ENCODE measurements at places on chromosomes 16 and 17.

- no peak for DNase-seq
Observed at GRCh38 chr17:12911239-12911638, 106.6 kb downstream of the ELAC2 start.

DNA sequence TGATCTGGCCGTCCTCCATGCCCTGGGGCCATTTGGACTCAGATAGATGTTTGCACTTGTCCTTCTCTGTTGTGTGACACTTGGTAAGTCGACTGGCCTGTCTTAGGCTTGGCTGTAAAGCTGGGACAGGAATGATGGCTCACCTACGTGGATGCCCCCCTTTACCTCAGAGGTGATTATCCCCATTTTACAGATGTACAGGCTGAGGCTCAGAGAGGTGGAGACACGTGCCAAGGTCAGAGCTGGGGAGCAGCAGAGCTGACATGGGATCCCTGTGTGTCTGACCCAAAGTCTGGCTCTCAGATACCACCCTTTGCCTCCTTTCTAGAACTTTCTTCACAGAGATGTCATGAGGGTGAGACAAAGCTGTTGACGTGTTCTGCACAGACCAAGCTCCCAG is 71.3 kb upstream of the CIBAR2 start:
- DNase-seq = no peak

DNA sequence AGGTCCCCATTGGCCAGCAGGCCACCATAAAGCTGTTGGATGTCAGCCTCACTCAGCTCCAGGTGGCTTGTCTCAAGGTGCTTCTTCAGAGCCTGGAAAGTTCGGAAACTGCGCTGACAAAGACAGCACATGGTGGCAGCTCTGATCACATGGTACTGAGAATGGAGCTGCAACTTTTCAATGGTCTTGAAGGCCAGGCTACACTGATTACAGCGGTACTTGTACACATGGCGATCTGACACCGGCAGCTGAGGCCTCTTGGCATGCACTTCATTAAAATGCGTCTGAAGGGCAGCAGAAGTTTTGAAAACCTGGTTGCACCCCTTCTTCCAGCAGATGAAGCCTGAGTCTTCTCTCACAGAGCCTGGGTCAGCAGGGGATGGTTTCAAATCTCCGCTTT is 249.7 kb downstream of the ZFHX3 start:
- DNase-seq = no peak

- DNase-seq = no peak
Observed at GRCh38 chr17:72724267-72724666, 368.2 kb downstream of the SLC39A11 start.

DNA sequence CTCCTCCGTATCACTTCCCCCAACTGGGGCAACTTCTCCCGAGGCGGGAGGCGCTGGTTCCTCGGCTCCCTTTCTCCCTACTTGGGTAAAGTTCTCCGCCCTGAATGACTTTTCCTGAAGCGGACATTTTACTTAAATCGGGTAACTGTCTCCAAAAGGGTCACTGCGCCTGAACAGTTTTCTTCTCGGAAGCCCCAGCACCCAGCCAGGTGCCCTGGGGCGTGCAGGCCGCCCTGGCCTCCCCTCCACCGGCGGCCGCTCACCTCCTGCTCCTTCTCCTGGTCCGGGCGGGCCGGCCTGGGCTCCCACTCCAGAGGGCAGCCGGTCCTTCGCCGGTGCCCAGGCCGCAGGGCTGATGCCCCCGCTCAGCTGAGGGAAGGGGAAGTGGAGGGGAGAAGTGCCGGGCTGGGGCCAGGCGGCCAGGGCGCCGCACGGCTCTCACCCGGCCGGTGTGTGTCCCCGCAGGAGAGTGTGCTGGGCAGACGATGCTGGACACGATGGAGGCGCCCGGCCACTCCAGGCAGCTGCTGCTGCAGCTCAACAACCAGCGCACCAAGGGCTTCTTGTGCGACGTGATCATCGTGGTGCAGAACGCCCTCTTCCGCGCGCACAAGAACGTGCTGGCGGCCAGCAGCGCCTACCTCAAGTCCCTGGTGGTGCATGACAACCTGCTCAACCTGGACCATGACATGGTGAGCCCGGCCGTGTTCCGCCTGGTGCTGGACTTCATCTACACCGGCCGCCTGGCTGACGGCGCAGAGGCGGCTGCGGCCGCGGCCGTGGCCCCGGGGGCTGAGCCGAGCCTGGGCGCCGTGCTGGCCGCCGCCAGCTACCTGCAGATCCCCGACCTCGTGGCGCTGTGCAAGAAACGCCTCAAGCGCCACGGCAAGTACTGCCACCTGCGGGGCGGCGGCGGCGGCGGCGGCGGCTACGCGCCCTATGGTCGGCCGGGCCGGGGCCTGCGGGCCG is 1.6 kb downstream of the HIC1 start:
- no peak for DNase-seq

DNA sequence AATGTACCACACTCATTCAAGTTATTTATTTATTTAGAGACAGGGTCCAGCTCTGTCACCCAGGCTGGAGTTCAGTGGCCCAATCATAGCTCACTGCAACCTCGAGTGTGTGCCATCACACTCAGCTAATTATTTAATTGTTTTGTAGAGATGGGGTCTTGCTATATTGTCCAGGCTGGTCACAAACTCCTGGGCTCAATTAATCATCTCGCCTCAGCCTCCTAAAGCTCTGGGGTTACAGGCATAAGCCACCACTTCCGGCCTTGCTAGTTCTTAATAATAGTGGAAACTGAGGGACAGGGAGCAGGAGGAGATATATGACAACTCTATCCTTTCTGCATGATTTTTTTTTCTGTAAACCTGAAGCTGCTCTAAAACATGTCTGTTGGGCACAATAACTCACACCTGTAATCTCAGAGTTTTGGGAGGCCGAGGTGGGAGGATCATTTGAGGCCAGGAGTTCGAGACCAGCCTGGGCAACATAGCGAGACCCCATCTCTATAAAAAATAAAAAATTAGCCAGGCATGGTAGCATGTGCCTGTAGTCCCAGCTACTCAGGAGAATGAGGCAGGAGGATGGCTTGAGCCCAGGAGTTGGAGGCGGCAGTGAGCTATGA is 11.7 kb upstream of the EXOC7 start:
- no peak for DNase-seq

DNA sequence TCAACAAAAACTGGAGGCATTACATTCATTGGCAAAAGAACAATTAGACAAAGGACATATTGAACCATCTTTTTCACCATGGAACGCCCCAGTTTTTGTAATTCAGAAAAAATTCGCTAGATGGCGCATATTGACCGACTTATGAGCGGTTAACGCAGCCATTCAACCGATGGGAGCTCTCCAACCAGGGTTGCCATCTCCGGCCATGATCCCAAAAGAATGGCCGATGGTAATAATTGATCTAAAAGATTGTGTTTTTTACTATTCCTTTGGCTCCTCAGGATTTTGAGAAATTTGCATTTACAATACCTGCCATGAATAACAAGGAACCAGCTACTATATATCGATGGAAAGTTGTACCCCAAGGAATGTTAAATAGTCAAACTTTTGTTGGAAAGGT is 21.4 kb downstream of the ALOX15B start:
- DNase-seq = peak; percentile 95

DNA sequence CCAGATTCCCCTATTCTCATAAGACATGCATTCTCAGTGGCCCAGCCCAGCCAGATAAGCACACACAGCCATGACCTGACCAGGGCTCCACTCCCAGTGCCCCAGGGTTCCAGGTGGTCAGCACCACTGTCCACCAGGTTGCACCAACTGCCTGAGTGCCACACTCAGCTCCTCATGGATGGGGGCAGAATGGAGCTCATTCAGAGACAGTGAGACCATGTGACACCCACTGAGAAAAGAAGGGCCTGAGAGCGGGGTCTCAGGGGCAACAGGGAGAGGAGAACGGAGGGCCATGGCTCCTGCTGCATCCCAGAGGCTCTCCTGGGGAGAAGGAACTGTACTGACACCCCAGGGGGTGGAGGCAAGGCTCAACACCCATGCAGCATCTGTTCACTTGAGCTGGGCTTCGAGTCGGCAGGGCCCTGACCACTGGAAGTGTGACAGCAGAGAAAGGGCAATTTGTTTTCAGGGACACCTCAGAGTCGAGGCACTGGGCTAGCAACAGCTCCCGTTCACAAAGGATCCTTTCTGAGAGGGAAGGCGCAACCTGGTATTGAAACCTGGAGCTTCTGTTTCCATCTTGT is 18.7 kb upstream of the SLC38A8 start:
- DNase-seq = no peak

GRCh38 chr17:30292286-30292858 is 628 bp upstream of the BLMH start:
- no peak for DNase-seq
